NCI-H1105 (cell line): ENCODE measurements at places on chromosomes 7 and 10.

- no peak for DNase-seq
These were observed 27.3 kb downstream of the ANXA11 start for GRCh38 chr10:80177781-80178636.

DNA sequence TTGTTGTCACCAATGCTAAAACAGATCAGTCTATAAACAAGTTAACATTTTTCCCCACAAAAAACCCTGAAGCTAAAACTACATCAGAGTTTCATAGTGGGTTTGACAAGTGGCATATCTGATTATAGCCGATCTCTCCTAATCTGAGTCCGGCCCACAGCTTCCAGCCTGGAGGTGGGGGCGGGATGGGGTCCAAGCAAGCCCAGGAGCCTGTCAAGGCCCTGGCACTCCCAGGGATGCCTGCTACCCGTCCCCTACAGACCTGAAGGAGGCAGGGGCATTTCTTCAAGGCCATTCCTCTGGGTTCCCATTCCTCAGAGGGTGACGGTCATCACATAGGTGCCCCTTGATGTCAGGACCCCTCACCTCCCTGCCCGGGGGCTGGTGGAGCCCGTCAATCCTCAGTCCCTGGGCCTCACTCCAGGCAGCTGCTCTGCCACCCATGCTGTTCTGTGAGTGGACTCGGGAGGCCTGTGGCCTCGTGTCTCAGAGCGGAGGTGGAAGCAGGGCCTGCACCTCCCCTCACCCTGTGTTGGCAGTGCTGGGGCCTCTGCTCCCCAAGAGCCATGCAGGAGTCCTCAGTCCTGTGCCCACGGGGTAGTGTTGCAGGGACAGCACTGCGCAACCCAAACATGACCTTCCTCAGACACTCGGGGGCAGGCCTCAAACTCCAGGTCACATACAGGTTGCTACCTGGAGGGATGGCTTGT lies 8.8 kb downstream of the DPYSL4 start:
- DNase-seq, result no peak

DNA sequence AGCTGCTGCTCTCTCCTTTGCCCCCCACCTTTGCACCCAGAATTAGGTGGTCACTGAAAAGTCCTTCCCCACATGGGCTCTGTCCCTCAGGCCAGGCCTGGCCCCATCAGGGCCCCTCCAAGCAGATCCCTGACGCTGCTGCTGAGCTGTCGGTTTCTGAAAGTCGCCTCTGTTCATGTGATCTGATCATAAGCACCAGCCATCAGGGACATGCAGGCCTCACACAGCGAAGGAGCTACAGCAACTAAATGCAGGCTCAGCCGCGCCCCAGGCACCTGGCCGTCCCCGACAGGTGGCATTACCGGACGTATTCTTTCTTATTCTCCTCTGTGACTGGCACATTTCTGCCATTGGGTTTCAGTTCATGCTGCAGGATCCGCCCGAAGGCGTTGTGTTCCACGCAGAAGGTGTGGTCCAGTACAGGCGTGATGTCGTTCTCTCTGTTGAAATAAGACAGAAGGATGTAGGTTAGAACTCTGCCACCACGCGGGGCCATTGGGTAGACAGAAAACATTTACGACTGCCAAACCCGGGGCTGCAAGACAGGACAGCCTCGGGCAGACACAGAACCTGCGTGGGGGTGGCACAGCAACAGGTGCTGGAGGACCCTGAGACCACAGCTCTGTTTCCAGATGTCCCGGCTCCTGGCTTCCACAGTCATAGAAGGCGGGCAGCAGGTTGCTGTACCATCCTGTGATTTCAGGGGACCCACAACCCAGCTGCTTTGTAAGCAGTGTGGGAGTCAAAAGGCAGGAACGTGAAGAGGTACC lies 105.6 kb downstream of the SMURF1 start:
- DNase-seq, result no peak

GRCh38 chr7:52712938-52713337 lies 322.5 kb upstream of the POM121L12 start:
- DNase-seq, result no peak

DNA sequence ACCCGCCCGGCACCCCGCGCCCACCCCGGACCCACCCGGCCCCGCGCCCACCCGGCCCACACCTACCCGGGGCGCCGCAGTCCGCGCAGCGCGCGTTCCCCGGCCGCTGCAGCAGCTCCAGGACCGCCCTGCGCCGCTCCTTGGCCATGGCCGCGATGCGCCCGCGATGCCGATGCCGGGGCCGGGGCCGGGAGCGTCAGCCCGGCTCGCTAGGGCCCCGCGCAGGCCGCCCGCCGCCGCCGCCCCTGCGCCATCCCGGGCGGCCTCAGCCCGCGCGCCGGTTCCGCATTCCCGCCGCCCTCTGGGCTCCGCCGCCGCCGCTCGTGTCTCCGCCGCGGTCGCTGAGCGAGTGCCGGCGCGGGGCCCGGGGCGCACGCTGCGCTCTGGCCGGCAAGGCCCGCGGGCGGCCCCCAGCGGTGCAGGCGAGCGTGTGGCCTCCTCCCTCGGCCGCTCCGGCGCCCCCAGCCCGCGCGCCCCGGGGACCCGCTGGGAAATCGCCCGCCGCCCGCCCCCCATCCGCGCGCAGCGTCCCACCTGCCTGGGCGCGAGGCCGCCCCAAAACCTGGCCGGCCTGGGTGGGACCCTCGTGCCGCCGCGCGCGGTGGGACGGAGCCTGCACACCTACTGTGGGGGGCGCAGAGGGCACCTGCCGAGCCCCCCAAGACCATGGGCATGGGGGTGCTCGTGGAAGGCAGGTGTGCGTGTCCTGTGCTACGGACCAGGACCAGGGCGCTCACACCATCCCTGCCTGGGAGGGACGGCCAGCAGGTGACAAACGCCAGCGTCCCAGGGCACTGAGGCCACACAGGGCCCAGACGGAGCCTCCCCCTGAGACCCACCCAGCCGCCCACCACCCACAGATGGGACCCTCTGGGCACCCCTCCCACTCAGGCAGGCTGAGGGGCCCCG lies at the start of gene ADAP1:
Gene ADAP1, minus strand, starts transcription at position 351 of the 909 bp plus-strand sequence. Its CDS starts 203 bp downstream, at position 148.
- no peak for DNase-seq

DNA sequence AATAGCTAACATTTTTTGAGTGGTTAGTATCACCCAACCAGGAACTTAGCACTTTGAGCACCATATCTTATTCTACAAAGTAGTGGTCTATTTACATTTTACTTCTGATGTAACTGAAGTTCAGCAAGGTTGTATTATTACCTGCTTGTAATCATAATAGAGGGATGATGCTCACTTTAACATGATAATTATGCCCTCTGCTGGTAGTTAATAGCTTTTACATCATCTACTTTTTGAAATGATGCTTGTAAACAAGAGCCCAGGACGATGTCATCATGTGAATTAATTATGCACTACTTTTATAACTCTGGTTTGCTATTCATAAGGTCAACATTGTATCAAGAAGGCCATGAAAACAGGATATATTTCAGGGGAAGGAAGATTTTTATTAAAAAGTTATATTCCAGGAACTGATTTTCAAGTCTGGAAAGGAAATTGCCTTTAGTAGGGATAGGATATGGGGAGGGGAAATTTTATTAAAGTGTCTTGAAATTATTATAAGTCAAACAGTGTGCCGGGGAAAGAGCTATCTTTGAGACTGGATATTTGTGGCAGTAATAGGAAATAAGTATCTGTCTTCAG lies 80.3 kb upstream of the SCIN start:
- peak; percentile 84 for DNase-seq

- DNase-seq, result no peak
These were observed 552.7 kb downstream of the MAGI2 start for GRCh38 chr7:78900806-78901205.

DNA sequence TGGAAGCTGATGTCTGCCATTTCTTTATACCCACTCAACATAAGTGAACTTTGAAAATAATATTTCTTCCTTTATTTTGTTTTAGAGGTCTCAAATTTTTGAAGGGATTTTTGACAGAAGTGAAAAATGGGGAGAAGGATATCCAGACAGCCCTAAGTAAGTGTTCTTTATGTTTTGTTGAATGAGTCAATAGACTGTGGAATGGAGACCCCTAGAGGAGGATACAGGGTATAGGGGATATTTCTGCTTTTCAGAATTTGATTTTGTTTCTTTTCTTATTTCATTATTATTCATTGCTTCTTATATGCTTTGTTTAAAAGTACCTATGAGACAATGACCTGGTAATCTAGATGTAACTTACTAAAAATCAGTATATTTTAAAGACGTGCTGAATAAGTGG lies 34.4 kb downstream of the PLEKHA8 start:
- DNase-seq, result peak; percentile 21

DNA sequence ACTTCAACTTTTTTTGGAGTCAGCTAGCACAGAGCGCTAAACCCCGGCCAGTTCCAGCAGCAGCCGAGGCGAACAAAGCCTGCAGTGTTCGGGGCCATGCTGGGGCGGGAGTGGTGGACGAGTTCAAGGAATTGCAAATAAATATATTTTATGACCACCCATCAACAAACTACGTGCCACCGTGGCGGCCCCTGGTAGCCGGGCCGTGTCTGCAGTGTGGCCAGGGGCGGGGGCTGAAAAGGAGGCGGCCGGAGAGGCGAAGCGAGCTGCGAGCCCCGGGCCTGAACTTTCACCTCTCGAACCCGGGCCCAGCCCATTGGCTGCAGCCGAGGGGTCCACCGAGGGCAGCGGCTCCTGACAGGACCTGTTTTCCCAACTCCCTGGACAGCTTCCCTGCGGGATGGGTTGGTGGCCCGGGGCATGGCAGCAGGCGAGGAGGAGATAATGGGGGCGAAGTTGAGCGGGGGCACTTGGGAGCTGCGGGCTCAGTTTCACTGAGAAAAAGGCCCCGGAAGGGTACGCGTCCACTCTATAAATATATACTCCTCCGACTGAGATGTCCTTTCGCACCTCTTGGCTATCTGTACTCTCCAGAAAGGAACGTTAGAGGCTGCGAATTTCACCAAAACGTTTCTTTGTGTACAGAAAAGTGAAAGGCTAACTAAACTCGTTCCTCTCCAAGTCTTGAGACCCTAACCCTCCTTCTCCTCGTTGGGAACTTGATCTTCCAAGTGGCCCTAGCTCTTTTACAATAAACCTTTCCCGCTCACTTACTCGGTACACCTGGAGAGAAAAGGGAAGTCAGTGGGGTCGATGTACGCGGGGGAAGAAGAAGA lies 164.6 kb upstream of the PPP1R3A start:
- DNase-seq, result no peak

DNA sequence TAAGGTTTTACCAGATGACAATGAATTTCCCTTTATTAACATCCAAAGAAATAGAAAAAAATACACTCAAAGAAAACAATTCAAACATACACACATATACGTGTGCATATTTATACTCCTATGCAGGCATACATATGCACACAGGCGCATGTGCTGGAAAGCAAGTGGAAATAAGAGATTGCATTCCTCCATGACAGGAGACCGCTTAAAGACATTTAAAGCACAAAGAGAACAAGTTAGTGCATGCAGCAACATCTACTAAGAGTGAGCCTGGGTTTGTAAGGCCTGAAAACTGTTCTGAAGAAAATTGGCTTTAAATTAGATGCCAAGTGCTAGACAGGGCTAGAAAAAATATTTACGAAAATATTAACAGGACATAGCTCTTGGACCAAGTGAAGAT lies 40.1 kb upstream of the PPP1R17 start:
- no peak for DNase-seq

DNA sequence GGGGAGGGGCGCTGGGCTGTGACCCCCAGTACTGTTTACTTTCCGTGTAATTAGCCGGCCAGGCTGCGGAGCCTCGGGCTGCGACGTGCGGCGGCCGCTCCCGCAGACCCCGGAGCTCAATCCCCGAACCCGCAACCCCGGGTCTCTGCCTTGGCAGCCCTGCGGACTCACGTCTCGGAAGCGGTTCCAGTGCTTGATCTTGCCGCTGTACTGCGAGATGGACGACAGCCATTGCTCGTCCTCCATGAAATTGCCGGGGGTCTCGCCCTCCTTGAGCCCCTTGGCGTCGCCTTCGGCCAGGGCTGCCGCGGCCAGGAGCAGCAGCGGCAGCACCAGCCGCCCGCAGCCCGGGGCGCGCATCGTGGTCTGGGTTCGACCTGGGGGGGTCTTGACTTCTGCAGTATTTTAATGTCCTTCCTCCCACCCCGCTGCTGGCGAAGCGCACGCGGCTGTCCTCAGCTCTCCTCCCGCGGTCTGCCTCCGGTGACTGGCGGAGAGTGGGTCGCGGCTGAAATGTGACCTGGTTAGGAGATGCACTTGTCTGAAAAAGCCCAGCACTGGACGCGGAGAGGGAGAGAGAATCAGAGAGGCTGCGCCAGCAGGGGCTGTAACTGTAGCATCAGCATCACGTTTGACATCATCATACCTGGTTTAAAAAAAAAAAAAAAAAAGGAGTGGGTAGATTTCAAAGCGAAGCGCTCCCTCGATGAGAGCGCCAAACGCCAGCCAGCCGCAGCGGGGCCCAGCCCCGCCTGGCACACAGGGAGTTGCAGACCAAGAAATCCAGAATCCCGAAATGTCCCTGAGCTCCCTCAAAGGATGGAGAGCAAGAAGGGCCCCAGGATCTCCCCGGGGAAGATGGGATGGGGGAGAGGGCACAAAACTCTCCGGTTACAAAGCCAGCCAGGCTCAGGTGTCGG lies at the start of gene SPOCK2:
Gene SPOCK2, minus strand, starts transcription at position 583 of the 920 bp plus-strand sequence. Its CDS starts 223 bp downstream, at position 360.
- DNase-seq, result no peak
